ENCODE measurements at places on chromosomes 5 and 9. TPM values are rescaled to one million over a fixed set of nuclear protein-coding genes. Genes with fewer than 3 reads are reported as not detected.

CCNI2 gene
- polyA plus RNA-seq: 0.34 TPM

C9orf153 gene
- 0.03 TPM for polyA plus RNA-seq

F2RL1 gene
- 41.3 TPM for polyA plus RNA-seq

GRCh38 chr5:78373231-78373630 lies 12.8 kb downstream of the SCAMP1 start:
- H3K27me3 ChIP-seq: no peaks in the 10 kb centered on the region
- no peak overlapping the region for H3K27ac ChIP-seq
- no peak overlapping the region for H3K4me3 ChIP-seq
- DNase-seq: no peak
- H3K36me3 ChIP-seq: peaks cover 6% of the 10 kb centered on the region

DNA sequence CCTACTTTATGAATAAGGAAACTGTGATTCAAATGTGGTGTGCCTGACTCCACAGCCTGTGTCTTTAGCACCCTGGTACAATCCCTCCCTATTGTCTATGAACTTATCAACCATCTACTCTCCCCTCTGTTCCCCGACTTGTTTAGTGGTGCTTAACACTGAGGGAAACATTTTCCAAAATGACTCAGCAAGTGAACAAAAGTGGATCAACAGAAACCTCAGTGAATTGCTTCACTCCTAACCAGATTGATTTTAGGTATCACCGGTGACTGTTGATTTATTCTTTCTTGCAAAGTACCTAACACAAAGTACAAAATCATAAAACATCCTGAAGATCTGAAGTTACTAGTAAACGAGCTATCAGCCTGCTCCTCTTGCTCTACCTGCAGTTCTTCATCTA lies 42.1 kb upstream of the RAPGEF6 start:
- DNase-seq: no peak
- H3K27me3 ChIP-seq: no peaks in the 10 kb centered on the region
- H3K4me1 ChIP-seq: no peaks in the 10 kb centered on the region

All from SK-N-SH (cell line).